ENCODE measurements at places on chromosomes 3 and 15. TPM values are rescaled to one million over a fixed set of nuclear protein-coding genes. Genes with fewer than 3 reads are reported as not detected.
A peak's percentile ranks its signal among the peaks of the same experiment; 100 is the strongest.

- DNase-seq: no peak
Observed at GRCh38 chr3:36693670-36694069, 70.7 kb downstream of the DCLK3 start.

DNA sequence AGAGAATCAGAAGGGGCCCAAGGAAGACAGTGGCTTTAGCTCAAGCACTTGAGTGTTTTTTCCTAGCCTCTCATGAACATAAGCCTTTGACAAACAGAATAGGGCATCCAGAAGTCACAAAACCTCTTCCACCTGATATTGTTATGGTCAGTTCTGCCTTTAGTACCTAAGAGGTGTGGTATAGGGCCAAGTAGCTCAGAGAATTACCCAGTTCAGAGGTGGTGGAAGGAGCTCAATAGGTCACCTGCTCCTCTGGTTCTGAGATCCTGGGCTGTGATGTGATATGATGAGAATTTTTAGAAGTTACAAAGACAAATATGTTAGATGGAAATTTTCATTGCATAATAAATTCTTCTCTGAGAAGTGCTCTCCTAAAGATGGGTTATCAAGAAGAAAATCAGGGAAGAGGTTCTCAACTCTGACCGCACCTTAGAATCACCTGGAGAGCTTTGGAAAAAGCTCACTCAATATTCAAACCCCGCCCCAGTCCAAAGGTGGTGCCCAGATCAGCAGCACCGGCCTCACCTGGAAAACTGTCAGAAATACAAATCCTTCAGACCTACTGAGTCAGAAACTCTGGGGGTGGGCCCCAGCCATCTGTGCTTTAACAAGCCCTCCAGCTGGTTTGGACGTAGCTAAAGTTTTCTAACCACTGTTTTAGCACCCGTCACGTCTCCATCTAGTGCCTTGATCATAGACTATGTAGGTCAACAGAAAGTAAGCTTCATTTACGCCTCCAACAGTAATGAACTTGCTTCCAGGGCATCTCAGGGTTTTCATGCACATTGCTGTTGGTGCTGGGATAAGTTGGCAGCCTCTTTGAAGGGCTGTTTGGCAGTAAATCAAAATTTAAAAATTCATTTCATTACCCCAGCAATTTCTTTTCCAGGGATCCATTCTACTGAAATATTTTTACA is 101.3 kb downstream of the MYH15 start:
- no peak for DNase-seq

DNA sequence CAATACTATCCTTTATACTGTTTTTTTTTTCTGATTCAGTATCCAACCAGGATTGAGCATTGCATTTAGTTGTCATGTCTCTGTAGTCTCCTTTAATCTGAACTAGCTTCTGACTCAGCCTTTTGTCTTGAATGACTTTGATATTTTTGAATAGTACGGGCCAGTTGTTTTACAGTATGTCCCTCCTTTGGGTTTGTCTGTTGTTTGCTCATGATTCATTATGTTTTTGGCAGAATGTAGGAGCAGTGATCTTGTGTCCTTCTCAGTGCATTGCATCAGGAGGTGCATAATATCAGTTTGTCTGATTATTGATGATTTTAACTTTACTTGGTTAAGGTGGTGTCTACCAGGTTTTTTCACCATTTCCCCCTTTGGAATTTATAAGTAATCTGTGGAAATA is 20.5 kb downstream of the EXOG start:
- DNase-seq: no peak

GRCh38 chr3:124873226-124873625 is 13.9 kb downstream of the ITGB5 start:
- no peak for DNase-seq

GRCh38 chr3:33786565-33787327 is 11.7 kb upstream of the PDCD6IP start:
- no peak for DNase-seq

DNA sequence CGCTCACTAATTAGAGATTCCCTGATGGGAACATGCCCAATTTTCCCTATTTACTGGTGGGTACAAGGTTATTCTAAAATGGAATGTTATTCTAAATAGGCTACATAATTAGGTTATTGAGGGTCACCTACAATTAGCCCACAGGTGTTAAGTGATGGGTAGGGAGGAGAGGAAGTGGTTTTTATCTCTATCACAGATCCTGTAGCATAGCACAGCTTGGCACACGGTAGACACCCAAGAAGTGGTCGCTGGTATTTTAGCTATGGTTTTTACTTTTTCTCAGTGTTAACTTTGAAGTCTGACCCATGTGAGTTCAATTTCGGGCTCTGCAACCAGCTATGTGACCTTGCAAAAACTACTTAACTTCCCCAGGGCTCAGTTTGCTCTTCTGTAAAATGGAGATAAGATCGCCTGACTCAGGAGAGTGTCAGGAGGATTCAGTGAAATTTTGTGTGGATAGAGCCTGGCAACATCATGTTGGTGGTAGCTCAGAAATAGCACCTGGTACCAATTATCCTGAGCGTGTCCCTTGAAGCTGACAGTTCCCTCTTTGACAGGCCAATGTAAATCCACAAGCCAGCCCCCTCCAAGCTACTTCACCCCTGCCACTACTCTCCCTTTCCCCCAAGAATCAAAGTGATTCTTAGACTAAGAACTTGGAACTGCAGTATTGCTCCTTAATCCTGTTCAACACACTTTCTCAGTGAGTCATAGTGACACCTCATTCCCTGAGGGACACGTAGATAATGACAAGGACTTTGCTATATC is 8.7 kb upstream of the LMCD1 start:
- peak; percentile 52 for DNase-seq

GRCh38 chr3:27629366-27629765 is 92.8 kb downstream of the EOMES start:
- DNase-seq: no peak

DNA sequence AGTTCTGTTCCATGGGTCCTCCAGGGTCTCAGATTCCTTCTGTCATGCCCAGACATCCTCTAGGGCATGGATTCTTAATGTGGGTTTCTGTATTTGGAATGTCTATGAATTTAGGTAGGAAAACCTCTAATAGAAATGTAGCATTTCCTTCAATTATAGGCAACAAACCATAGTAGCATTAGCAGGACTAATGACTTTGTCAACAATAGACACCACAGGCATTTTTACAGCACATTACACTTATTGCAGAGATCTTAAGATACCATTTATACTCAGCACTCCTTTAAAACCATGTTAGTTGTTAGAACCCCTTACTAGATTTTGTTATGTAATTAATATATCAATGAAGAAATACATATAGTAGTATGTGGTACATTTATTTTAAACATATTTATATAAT is 77.8 kb upstream of the TBC1D5 start:
- no peak for DNase-seq

GRCh38 chr3:40996382-40996781 is 202.9 kb upstream of the CTNNB1 start:
- no peak for DNase-seq

- no peak for DNase-seq
Observed at GRCh38 chr3:172808969-172809546, 58.5 kb downstream of the ECT2 start.

DNA sequence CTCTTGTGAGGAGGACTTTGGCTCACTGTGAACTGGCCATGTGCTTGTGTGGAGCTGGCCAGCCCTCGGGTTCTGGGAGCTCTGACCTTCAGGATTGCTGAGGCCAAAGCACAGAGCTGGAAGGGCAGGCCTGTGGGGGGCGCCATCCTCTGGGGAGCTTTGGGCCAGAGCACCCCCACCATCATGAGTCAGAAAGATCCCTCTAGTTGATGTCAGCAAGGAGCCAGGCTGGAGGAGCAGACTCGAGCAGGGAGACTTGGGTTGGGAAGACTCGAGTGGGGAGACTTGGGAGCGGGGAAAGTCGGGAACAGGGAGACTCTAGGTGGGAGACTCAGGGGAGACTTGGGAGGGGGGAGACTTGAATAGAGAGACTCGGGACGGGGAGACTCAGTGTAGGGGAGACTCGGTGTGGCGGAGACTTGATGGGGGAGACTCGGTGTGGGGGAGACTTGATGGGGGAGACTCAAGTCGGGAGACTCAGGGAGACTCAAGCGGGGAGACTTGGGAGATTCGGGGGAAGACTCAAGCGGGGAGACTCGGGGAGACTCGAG is 37.7 kb upstream of the PLXNA1 start:
- peak; percentile 65 for DNase-seq

- DNase-seq: peak; percentile 94
Observed at GRCh38 chr3:12870942-12871341, 29.6 kb upstream of the RPL32 start.

- DNase-seq: no peak
Observed at GRCh38 chr15:64586259-64586870, 126.0 kb downstream of the ZNF609 start.

DNA sequence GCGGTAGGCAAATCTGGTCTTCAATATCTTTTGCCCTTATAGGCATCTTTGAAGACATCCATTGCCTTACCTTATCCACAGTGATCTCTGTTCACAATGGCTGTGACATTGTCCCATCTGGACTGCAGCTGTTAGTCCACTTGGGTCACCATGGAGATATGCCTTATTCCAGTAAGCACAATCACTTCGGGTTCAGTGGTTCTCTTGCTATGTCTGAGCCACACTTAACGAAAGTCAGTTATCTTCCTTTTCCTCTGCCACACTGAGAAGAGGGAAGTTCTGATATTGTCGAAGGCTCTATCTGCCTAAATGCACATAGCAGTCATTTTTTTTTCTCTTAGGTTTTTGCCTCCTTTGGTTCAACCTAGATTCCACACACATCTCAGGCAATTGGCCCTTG is 119.0 kb upstream of the SATB1 start:
- DNase-seq: no peak

DNA sequence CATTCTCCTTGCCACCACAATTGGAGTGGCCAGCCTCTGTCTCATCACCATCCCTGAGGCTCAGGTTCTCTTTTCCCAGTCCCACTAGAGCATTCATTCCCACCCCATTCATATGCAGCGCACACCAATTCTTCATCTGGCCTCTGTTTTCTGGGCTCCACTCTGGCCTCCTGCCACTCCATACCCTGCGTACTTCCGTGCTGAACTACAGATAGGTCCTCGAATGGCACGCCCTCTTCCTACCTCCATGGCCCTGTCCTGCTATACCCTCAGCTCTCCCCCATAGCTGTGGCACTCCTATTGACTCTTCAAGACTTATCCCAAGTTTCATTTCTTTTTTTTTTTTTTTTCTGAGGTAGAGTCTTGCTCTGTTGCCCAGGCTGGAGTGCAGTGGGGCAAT is 25.9 kb downstream of the PAQR5 start:
- DNase-seq: no peak

DNA sequence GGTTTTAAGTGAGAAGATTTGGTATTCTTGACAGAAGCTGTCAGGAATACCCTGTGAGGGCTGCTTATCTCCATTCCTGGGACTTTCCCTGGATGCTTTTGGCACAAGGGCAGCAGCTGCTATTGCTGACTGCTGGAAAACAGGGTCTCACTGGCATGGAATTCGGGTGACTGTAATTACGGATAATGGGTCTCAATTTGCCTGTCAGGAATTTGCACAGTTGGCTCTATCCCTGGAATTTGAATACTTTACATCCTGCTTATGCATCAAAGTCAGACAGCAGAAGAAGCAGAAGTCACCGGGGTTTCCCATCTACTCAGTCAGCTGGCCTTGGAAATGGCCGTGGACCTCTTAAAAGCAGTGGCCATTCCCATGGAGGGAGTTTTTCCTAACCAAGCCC is 25.9 kb upstream of the AKAP13 start:
- DNase-seq: peak; percentile 63

GRCh38 chr15:68208136-68208535 is 3.0 kb upstream of the CALML4 start:
- peak; percentile 30 for DNase-seq

Gene EXD1
- not detected for total RNA-seq

Gene C2CD4A
- under 0.01 TPM for total RNA-seq

Gene MAGEL2
- total RNA-seq: not detected

Gene COL7A1
- total RNA-seq: 12.7 TPM

Gene FEZF2
- total RNA-seq: not detected

Gene ZNF770
- 34.7 TPM for total RNA-seq

Gene RBP2
- not detected for total RNA-seq

Gene RHOV
- not detected for total RNA-seq

All from osteoblast (primary cell).